ENCODE measurements at places on chromosomes 2 and 18.

GRCh38 chr2:176124947-176125771 is 2.6 kb downstream of the HOXD9 start:
- DNase-seq, result no peak

GRCh38 chr2:47073641-47074040 is 81.5 kb downstream of the STPG4 start:
- no peak for DNase-seq

GRCh38 chr2:122639176-122639575 is 883.7 kb downstream of the TSN start:
- DNase-seq, result no peak

DNA sequence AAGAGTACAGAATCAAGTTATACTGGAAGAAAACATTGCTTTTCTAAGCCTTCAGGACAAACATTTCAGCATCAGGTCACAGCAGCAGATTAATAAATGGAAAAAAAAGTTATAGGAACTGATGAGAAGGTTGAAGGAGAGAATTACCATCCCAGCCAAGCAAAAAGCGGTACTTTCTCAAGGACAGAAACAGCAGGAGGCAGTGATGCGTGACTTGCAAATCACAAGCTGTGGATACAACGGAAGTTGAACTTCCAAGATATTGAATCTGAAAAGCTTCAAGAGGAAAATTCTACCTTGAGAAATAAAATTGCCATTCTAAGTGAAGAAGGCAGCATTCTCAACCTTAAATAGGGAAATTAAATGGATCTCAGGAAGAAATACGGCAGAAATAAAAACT is 18.5 kb upstream of the SERPINB12 start:
- DNase-seq, result no peak

DNA sequence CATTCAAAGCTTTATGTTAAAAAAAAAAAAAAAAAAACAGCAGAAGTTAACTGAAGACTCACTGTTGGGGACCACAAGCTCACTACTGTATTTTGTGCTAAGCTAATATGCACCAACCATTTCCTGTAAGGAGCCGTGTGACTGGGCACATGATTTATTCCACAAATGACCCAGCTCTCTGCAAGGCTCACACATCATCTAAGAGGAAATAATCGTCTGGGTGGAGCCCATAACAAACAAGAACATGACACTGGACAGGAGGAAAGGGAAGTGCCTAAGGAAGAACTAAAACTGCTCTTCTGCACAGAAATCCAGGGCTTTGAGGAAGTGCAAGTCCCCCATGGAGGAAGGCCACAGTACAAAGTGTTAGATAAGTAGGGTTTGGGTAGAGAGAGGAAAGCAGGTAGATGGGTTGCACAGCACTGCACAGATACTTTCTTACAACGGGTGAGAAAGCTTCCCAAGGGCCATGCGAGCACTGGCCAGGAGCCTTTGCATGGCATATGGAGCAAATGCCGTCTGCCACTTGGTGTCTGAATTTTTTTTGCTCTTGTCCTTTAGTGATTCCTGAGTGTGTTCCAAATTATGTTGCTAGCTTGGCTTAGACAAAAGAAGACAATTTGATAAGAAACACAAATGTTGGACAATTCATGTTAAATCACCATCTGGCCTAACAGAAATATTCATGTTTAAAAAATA is 24.4 kb downstream of the NFE2L2 start:
- DNase-seq, result no peak

DNA sequence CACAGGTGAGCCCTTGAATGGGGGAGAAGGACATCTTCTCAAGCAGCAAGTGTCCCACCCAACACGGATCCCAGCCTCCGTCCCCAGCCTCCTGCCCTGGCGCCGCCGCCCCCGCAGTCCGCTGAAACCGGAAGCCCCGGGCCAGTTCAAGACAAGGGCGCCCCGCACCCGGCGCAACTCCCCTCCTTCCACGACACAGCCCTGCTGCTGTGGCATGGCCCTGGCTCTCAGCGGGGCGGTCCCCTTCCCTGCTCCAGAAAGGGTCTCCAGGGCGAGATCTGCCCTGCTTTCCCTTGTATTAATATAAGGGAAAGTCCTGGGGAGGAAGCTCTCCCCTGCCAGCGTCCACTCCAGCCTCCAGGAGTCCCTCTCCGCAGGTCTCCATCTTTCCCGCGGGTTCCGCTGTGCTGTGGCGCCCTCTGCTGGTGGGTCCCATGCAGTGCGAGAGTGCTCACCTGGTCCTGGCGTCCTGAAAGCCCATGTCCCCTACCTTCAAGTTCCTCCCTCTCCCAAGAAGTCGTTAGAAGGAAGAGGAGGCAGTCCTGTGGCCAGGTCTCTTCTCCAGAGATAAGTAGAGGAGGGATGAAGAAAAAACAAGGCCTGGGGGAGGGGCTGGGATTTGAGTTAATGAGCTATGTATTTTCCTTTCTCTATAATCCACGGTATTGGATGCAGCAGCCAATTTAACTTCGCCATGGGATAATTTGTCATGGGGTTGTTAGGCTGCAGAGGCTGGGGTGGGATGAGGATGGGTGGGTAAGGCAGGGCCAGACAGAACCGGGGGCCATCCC is 176.0 kb downstream of the SMAD2 start:
- DNase-seq, result peak; percentile 90

DNA sequence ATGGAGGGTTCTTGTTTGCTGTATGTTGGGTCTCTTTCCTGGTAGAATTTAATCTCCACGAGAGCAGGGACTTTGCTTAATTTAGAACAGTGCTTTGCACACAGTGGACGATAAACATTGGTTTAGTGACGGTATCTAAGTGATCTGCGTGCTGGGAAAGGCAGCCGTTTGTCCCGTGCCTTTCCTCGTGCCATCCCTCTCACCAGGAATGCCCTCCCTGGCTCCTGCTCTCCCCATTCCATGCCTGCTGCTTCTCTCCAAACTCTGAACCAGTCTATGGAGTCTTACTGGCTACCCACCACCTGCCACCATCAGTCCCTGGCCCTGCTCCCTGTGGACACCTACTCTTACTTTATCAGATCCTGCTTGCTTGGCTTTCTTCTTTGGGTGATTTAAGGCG is 27.3 kb upstream of the TNP1 start:
- no peak for DNase-seq

GRCh38 chr2:33730193-33730592 is 131.1 kb upstream of the FAM98A start:
- DNase-seq, result no peak

GRCh38 chr2:27291865-27292264 is 9.6 kb downstream of the TRIM54 start:
- DNase-seq, result no peak

- no peak for DNase-seq
These were observed 431.1 kb upstream of the ZEB2 start for GRCh38 chr2:144950899-144951560.

GRCh38 chr18:12580630-12581342 is 77.1 kb downstream of the SPIRE1 start:
- no peak for DNase-seq

DNA sequence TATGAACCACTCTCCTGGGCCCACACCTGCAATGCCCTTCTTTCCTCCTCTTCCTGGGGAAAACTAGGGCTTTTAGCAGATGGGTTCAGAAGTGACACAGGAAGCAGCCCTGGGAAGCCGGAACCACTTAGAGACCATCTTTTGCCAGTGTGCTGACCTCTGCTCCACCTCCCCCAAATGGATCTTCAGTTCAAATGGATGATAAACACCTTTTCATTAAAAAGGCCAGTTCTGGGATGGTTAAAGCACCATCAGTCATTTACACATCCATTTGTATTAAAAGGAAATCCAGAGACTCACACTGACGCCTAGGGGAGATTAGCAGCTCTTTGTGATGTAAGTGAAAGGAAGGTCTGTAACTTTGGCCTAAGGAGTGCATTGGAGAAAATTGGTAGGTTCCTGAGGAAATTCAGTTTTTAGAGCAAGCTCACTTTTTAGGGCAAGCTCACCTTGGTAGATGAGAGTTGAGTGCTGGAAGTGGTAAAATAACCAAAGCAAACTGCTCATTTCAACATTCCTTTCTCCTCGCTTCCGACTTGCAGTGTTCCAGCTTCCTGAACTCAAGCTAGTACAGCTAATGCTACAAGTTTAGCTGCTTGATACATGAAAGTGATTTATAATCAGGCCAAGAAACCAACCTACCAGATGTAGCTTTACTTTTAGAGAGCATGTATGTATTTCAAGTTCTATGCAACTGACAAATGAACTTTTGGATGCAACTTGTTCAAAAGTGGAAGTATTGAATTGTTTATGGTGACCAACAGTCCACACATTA is 47.7 kb downstream of the ACTR2 start:
- no peak for DNase-seq

DNA sequence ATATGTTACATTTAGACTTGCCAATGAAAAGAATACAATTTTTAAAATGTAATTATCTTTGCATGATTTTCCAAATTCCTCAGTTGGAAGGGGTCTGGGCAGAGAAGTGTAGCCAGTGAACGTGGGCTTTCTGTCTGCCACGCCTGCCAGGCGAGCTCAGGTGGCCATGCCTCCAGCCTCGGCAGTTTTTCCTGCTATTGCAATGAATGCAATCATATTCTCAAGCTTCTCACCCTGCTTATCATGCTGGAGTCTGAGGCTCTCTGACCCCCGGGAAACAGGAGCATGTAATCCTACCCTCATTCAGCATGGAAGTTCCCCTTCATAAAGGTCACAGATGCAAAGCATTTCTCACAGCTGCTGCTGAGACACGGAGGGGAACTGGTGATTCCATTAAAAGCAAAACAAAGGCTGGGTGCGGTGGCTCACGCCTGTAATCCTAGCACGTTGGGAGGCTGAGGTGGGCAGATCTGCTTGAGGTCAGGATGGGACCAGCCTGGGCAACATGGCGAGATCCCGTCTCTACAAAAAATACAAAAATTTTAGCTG is 154.8 kb downstream of the MBP start:
- no peak for DNase-seq

DNA sequence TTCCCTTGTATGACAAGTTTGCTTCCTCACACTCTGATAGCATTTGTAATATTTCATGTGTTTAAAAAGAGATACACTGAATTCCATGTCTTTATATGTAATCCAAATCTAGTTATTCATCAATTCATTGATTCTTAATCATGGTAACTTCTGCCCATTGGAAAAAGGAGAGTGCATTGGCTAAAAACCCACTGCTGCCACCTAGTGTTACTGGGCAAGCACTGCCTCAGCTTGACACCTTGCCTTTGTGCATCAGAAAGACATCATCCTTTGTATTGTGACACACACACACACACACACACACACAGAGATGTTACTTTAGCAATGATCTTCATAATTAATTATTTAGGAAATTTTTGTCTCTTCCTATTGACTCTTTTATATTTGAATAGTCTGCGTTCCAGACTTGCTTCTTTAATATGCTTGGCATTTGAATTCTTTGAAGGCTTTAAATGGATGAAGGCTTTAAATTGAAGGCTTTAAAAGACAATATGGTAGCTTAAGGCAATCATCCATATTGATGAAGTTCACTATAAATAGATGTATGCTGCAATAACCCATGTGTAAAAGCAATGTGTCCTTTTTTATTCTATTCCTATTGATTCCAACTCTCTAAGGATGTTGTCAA is 414.2 kb upstream of the CHST9 start:
- peak; percentile 28 for DNase-seq

- no peak for DNase-seq
These were observed 561.9 kb upstream of the ID2 start for GRCh38 chr2:8119782-8120505.

GRCh38 chr2:45809205-45809604 is 157.7 kb downstream of the PRKCE start:
- no peak for DNase-seq

DNA sequence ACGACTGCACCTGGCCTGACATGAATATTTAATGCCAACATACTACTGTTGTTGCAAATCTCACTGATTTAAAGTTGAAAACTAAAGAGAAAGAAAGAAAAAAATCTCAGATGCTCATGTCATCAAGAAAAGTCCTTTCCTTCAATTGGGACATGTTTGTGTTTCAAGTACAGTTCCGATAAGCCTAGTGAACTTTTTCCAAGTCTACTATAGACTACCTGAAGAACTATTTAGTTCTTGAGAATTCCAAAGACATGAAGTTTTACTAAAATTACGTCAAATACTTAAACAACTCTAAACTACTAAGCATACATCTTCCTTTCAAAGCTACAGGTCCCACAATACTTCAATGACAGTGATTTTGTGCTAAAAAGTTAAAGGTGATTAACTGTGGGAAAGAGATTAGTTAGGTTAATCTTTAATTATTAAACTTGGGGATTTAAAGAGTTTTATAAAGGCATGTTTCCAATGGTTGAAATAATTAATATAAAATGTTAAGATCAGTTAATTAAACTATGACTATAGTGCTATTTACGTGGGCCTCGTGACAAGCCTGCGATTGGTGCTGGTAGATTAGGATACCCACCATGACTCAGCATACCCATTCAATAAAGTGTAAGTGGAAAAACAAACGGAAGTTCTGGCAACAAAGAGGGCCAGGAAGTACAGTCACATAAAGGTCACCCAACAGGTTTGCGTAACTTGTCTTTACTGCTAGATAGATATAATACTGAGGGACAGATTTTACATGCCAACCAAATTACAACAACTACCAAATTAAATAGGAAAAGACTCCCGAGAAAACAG is 55.5 kb downstream of the SEPTIN10 start:
- DNase-seq, result no peak

DNA sequence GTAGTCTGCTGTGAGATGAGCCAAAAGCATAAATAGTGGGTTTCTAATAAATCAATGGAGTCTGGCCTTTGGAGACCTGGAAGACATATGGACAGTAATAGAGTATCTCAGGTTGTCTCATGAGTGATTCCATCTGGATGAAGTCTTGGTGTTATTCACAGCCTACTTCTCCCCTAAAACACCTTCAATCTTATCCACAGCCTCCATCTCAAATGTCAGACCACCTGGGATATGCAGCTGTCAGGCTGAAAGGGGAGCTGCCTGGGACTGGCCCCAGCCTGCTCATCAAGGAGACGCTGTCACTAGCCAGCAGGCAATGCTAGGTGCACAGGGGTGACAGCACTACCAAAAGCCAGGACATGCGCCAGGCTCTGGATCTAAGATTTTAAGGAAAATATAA is 684.0 kb upstream of the ZEB2 start:
- DNase-seq, result no peak
